ENCODE measurements at places on chromosomes 11 and 22.

DNA sequence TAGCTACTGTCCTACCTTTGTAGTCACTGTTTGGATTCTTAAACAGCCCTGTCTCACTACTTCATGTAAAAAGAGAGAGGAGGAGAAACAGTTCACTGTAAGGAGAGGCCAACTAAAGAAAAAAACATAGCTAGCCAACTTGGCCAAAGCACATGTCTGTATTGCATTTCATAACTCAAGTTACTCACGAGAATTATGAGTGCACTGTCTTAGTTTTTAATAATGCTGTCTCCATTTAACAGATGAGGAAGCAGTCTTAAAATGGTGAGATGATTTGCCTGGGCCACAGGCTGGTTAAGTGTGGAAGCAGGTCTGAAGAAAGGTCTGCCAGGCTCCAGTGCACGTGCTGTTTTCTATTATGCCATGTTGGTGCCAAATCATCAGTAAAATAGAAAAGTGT, 104.5 kb downstream of the UVRAG start:
- no peak for DNase-seq

GRCh38 chr11:13036235-13036634, 27.1 kb downstream of the RASSF10 start:
- no peak for DNase-seq

DNA sequence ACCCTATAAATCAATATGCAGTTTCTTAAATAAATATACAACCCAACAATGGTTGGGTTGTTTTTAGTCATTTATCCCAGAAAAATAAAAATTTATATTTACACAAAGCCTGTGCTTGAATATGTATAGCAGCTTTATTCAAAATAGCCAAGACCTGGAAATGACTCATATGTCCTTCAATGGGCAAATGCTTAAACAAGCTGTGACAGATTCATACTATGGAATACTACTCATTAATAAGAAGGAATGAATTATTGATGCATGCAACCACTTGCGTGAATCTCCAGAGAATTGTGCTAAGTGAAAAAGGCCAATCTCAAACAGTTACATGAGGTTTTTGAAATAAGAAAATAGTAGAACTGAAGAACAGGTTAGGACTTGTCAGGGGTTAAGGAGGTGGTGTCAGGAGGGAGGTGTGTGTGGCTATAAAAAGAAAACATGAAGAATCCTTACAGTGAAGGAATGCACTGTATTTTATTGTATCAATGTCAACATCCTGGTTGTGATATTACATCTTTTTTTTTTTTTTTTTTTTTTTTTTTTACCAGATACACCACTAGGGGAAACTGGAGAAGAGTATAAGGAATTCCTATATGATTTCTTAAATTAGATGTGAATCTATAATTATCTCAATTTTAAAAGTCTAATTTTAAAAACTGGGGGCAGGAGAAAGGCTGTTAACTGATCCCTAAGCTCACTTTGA, 82.4 kb upstream of the CD44 start:
- no peak for DNase-seq

DNA sequence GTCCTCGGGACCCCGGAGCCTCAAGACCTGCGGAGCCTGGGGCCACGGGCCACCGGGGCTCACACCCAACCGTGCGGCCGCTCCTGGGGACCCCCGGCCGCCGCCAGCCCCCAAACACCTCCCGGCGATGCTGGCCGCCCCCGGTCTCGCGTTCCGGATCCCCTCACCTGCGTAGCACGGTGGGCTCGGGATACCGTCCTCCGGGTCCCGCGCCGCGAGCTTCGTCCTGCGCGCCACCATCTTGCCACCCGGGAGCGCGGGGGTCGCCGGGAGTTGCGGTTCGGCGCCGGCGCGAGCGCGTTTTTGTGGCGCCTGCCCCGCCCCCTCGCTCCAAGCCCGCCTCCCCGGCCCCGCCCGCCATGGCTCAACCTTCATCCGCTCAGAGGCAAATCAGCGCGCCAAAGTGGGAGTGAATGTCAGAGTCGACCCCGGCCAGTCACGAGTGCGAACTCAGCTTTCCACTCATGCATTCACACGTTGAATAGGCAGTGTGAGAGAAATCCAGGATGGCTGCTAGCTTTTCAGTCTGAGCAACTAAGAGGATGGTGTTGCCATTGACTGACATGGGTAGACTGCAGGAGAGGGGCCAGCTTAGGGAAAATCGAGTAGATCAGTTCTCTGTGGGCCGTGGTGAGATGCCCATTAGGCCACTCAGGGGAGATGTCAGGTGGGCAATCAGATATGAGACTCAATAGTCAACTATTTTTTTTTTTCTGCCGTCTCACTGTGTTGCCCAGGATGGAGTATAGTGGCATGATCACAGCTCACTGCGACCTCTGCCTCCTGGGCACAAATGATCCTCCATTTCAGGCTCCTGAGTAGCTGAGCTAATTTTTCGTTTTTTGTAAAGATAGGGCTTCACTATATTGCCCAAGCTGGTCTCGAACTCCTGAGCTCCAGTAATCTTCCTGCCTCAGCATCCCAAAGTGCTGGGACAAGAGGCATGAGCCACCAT, 28.3 kb downstream of the SERHL2 start:
- DNase-seq, result peak; percentile 8

DNA sequence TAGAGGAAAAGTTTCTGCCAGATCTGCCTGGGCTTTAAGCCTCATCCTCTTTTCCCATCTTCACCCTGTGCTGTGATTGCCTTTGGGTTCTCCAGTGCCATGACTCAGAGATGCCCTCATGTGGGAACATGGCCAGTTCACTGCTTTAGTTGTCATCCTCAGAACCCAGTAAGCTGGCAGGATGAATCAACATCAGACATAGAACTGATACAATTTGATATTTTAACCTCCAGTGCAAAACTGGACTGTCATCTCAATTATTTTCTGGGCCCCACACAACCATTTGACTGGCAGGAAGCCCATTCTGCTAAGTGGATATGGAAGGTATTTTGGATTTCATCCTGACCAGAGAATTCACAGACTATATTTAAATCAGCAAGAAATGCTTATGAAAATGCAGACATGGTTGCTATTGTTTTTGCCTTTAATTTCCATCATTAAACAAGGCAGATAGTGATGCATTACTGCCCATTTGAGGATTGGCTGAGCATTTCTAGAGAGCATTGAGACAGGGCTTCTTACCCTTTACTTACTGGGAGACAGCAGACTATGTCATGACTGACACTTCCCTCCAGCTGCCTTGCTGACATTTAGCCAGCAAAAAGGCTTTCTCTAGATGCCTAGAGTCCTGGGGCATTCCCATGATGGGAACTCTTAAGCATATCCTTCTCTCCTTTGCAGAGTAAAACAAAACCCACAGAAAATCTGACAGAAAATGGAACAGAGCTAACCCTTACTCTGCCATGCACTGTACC, 327.1 kb upstream of the MTNR1B start:
- DNase-seq, result no peak

DNA sequence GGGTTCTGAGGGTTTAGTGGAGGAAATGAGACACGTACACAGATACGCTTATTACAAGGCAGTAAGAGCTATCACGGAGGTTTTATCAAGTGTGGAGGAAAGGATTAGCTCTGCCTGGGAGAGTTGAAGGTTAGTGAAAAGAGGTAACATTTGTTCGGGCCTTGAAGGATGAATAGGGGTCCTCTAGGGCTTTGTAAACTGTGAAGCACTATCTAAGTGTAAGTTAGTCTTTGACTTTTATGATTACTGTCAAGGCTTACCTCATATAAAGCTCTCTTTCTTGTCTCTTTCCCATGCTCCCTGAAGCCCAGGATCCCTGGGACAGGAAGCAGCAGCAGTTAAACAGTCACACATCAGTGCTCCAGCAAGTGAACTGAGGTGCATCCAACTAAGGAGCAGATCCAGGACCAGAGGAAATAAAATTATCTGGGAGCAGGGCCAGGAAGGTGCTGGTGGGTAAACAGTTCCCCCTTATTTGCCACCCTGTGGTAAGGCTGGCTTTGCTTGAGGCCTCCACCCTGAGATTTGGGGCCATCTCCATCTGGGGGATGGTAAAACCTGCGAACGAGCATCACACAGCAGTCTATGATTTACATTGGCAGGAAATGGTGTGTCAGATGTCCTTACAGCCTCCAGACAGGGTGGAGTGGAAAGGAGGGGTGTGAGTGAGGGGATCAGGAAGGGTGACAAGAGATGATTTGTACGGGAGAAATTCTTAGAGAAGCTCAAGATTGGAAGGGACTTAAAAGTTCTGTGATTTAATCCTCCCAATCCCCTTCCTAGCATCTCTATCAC, 27.2 kb downstream of the GVQW3 start:
- no peak for DNase-seq

GRCh38 chr11:110497231-110497978, 67.7 kb downstream of the FDX1 start:
- DNase-seq, result no peak

DNA sequence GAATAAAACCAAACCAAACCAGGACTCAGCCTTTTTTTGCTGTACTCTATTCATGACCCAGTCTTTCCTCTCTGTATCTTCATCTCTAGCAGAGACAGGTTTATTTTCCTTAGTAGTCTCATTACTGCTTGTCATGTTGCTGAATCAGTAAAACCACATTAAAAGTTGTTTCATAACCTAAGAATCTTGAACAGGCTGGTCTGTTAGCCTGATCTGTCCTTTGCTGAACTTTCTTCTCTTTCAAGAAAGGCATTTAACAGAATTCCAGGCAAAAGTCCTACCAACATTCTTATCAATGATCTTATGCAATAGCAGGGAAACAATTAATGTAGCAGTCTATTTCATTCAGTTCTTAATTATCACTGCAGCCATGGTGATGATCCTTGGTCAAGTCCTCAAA, 197.7 kb downstream of the CASP12 start:
- peak; percentile 47 for DNase-seq

- DNase-seq, result no peak
These were observed 19.9 kb downstream of the CARS1 start for GRCh38 chr11:3037040-3037944.

GRCh38 chr11:129888451-129888850, 6.9 kb downstream of the NFRKB start:
- DNase-seq, result no peak

DNA sequence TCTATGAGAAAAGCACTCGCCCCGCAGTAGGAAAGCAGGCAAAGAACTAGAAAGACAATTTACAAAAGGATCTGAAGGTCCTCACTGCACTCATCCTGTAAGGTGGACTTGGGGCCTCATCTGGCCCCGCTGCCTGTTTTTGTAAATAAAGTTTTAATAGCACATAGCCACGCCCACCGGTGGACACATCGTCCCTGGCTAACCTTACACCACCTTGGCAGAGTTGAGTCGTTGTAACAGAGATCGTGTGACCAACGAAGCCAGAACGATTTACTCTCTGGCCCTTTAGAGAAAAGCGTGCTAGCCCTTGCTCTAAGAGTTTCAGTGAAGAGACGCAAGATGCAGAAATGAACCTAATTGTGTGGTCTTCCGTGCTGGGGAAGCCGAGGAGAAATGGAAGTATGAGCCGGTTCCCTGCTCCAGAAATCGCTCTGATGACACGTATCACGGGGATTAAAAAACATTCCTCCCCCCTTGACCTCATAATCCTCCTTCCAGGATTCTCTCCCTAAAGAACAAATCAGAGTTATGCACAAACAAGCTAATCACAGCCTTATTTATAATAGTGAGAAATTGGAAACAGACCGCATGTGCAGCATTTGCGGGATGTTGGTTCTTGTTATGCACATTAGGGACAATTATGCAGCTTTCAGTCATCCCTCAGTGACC, 80.1 kb downstream of the CDKN1C start:
- no peak for DNase-seq

DNA sequence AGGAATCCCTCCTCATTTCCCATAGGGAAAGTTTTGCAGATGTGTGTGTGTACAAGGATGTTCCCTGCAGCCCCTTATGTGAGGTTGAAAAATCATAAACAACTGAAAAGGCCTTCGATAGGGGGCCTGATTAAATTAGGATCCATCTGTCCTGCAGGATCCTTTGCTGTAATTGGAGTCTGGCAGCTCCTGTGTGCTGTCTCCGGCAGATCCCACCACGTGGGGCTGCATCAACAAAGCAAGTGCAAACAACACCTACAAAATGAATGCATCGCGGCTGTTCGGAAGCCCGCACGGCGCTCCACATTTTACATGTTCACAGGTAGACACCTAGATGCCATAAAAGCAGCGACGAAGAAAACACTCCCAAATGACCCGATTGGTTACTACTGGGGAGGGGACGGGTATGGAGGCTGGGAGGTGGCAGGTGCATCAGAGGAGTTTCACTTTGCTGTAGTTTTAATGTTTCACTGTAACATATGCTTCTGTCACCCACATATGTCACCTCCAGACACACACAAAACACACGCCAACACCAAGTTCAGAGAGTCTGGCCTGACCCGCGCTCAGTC, 52.2 kb downstream of the NFAM1 start:
- DNase-seq, result no peak

GRCh38 chr11:32526760-32527159, 56.9 kb upstream of the EIF3M start:
- no peak for DNase-seq

All from skeletal muscle cell (primary cell).